ENCODE measurements at places on chromosomes 5 and 9. TPM values are rescaled to one million over a fixed set of nuclear protein-coding genes. Genes with fewer than 3 reads are reported as not detected.

DNA sequence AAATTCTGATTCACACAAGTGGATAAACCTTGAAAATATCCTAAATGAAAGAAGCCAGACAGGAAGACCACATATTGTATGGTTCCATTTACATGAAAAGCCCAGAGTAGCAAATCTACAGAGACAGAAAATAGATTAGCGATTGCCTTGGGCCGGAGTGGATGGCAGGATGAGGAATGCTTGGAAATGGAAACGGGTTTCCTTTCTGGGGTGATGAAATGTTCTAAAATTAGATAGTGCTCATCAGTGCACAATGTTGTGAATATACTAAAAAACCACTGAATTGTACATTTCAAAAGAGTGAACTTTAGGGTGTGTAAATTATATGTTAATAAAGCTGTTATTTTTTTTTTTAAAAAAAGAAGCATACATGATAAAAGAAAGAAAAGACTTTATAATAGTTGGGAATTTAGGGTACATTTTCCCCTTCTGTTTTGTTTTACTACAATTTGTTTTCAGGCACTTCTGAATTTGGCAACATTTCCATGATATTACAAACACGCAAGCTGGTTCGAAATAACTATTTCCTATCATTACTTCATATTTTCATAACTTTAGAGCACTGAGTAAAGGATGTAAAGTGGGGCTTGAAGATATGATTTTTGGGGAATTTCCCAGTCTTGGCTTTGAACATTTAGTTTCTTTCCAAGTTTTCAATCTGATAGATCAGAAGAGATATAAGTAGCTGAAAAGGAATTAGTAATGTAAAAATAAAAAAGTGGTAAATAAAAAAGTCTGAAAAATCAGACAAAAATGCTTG is 23.9 kb downstream of the SLC35A4 start:
- DNase-seq, result no peak

DNA sequence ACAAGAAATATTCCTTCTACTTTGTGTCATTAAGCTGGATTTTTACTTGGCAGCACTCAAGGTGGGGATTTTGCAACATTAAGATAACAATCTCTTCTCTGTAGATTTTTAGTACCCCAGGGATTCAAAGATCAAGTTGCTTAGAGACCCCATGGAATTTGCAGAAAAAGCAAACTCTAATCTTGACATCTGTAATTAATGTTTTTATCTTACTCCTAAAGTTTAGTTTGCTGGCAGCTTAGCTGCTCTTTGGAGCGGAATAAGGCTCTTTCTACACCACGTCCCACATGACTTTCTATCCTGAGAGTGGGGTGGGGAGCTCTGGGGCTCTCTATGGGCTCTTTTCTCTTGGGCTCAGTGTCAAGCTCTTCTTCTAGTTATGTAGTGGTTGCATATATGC is 21.7 kb upstream of the SPDL1 start:
- no peak for DNase-seq

- DNase-seq, result peak; percentile 58
These were observed 30.2 kb downstream of the GOLGA2 start for GRCh38 chr9:128245421-128246151.

- no peak for DNase-seq
These were observed 157.0 kb upstream of the NTRK2 start for GRCh38 chr9:84512493-84512892.

Gene DAPK1
- polyA plus RNA-seq, result 68.5 TPM

Gene BAAT
- polyA plus RNA-seq, result 0.32 TPM

Gene DOK3
- polyA plus RNA-seq, result 7.1 TPM

Gene PAX5
- polyA plus RNA-seq, result 0.09 TPM

Gene OR13F1
- polyA plus RNA-seq, result not detected

Gene LECT2
- 2.3 TPM for polyA plus RNA-seq

Gene TPPP
- polyA plus RNA-seq, result 8.4 TPM

All from renal cortex interstitium (tissue), 15 donors.